Gastroesophageal sphincter (tissue), 4 donors: ENCODE measurements at places on chromosomes 7 and 10.

GRCh38 chr7:381211-382042 is 91.5 kb downstream of the FOXL3 start:
- no peak for ATAC-seq

DNA sequence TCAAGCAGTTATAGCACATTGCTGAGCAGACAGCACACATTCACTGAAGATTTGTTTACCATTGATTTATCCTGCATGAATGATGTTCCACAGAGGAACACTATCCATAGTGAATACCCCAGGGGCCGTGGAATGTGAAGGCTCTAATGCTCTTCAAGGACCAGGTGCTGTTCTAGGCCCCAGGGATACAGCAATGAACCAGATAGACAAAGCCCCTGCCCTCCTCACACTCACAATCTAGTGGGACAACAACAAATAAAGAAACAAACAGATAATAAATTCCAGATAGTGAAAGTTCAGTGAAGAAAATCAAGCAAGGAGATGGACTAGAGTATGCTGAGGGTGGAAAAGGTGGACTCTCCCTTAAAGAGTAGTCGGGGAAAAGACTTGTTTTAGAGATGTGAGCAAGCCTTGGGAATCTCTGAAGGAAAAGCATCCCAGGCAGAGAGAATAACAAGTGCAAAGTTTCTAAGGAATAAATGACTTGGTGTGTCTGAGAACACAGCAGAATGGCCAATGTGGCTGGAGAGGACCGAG is 117.7 kb downstream of the CCDC71L start:
- no peak for ATAC-seq

DNA sequence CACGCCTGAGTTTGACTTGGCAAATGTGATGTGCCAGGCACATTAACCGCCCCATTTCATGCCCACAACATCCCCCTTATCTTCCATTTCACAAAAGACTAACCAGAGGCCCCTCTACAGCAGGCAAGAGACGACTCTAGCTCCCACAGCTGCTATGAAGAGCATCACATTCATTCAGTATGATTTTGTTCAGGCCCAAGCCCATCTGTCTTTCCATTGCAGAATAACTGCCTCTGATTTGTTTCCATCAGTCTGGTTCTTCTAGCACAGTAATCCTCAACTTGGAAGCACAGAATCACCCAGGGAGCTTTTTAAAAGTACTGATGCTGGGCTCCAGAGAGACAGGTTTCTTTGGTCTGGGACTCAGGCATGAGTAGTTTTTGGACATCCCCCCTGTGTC is 169.7 kb downstream of the NEURL1 start:
- ATAC-seq, result no peak

GRCh38 chr10:35172574-35172973 is 45.9 kb downstream of the CREM start:
- ATAC-seq, result no peak

DNA sequence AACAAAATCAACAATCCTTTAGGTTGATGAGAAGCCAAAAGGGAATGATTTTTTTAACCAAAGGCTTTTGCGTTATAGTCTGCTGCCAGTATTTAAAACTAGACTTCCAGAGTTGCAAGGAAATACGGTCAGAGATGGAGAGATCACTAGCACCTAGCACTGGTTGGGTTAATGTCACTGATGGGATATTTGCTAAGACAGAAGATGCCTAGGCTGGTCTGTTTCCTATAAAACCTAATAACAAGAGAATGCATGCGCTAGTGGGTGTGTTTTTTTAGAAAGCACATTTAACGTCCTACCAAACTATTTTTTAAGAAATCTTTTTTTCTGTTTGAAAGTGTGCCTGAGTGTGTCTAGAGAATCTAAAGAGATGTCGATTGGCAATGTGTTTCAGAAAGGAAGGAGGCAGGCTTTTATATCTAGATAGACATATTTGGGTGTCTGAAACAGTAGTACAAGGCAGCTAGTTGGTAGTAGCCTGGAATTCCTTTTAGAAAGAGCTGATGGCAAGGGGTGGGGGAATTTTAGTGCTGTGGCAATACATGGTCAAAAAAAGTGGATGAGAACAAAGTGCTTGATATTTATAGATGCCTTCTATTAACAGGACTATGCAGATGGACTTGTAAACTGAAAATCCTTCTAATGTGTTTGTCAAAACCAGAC is 863 bp downstream of the CALD1 start:
- no peak for ATAC-seq

- ATAC-seq, result no peak
Observed at GRCh38 chr10:95661818-95662217, 5.3 kb upstream of the ALDH18A1 start.

GRCh38 chr7:43143918-43144589 is 31.6 kb downstream of the HECW1 start:
- ATAC-seq, result no peak

DNA sequence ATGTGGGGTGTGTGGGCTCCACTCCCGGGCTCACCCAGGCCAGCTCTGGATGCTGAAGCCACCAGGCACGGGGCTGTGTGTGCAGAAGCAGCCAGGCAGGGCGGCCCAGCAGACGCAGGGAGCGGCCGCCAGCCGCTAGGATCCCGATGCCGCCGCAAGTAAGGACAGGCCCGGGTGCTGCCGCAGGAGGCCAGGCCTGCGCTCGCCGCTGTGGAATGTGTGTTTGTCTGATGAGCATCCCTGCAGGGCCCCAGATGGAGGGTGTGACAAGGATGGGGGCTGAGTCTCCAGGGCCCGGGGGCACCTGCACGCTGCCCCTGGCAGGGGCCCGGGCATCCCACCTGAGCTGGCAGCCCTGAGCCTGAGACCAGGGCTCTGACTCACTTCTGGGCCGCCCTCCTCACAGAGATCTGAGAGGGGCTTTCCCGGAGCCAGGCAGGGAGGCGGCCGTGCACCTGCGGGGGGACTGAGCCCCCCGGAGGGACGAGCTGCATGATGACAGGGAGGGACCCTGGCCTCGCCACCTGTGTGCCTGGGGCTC is 101.5 kb downstream of the FOXL3 start:
- no peak for ATAC-seq

DNA sequence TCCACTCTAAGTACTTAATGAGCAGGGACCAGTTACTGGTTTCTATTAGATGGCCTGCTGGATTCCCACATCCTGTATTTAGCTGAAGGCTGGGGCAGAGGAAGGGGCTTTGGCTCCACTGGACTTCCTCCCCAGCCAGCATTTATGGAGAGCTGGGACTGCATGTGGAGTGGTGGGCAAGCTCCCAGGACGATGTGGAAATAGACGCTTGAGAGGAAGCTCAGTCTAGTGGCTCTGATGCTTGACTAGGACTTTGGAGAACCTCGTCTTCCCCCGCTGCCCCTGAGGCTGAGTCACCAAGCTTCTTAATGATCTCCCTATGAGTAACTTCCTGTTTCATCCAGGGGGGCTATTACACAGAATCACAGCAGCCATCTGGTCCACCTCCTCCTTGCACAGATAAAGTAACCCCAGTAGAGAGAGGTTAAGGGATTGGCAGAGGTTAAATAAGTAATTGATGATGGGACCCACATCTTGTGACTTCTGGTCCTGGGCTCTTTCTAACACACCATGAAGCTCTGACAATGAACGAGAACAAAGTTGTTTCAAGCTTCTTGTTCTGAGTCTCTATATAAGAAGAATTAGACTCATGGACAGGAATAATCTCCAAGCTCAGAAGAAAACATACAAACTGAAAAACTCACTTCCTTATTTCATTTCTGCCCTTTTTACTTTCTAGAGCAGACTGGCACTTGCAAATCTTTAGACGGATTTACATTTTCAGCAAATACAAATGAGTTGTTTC is 126.2 kb downstream of the PRPF18 start:
- ATAC-seq, result peak; percentile 88

DNA sequence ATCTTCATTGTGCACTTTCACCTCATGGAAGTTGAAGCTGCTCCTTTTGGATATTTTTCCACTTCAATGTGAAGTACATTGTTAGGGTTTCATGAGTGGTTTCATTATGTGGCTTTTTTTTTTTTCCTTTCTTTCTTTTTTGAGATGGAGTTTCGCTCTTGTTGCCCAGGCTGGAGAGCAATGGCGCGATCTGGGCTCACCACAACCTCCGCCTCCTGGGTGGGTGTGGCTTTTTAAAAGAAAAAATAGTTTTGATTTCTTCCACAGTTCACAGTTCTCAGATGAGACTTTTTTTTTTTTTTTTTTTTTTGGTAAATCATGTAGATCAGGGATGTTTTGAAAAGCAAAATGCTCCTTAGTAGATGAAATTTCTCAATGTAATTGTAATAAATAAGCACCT is 652.3 kb upstream of the ANKRD30A start:
- no peak for ATAC-seq
